CD4-positive, alpha-beta T cell treated with Interleukin-15 for 4 hours (primary cell): ENCODE measurements at places on chromosomes 4 and X.

DNA sequence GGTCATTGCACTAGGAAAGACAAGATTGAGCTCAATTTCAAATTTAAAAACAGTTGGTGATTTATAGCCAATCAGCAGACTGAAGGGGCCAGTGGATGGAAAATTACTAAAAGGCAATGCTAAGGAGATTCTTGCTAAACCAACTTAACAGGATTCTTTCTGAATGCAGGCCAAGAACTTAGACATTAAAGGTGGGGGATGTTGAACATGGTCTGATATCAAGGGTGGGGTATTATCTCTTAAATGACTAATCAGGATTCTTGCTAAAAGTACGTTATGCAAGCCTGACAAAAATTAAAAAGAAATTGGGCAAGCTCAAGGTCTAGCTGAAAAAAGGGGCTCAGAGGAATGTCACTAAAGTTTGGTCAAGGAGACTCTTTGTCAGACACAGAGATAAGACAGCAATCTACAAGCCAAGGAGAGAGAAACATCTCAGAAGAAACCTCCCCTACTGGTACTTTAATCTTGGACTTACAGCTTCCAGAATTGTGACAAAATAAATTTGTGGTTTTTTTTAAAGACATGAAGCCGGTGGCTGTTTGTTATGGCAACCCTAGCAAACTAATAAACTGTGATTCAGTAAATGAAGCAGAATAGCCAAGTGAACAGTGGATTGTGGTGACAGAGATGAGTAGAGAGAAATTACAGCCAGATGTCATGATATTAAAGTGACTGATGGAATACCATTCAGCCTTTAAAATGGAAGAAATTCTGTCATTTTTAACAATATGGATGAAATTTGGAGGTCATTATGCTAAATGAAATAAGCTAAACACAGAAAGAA lies 120.3 kb upstream of the KLHL4 start:
- no peak for DNase-seq

- no peak for DNase-seq
Observed at GRCh38 chrX:121356139-121356849, 308.9 kb downstream of the GLUD2 start.

DNA sequence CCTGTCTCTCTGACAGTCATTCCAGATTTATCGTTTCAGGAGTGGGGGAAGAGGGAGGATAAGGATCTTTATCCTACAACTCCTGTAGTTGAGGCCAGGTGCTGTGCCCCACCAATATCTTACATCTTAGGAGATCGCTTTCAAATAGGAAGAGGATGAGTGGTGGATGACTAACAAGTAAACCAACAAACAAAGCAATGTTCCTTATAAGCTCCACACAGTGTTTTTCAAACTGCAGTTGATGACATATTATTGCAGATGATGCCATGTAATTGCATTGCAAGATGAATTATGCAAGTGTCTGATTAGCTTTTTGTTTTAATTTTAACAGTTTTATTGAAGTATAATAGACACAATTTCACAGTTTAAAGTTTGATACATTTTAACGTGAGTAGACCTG lies 35.8 kb upstream of the TMEM164 start:
- DNase-seq, result no peak

GRCh38 chr4:110231869-110232268 lies 33.5 kb upstream of the ELOVL6 start:
- no peak for DNase-seq

DNA sequence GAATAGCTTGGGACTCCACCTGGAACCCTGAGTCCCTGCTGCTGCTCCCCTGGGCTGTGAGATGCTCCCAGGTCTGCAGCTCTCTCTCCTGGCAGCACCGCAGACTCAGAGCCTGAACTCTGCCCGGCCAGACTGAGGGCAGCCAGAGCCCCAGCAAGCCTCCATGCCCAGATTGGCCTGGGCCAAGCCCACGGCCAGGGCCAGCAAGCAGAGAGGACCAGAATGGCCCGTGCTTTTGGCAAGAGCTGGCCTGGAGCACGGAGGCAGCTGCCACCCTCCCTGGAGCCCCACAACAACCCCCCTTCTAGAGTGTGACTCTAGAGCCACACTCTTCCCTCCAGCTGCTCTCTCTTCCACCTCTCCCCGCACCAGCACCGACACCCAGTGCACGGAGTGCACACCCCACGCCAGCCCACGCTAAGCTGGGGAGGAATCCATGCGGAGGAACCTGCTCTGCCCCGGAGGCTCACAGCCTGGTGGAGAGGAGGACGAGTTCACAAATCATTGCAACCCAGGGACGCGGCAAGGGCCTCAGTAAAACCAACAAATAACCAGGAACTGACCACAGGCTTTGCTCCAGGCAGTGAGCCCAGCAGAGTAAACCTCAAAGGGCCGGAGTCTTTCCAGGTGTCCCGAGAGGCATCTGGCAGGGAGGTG lies 110.3 kb downstream of the HMX1 start:
- DNase-seq, result no peak

GRCh38 chr4:78710536-78710935 lies 65.6 kb upstream of the BMP2K start:
- DNase-seq, result no peak

GRCh38 chrX:132263127-132263526 lies 43.9 kb upstream of the RAP2C start:
- DNase-seq, result no peak
